ENCODE measurements at places on chromosomes 2 and 18. TPM values are rescaled to one million over a fixed set of nuclear protein-coding genes. Genes with fewer than 3 reads are reported as not detected.

Gene MYO5B
- total RNA-seq = 4.7 TPM

Gene STPG4
- 0.15 TPM for total RNA-seq

Gene CNDP1
- not detected for total RNA-seq

Gene LIMS4
- total RNA-seq = 0.19 TPM

Gene ADD2
- total RNA-seq = 20.1 TPM

Gene VWA3B
- total RNA-seq = not detected
